ENCODE measurements at places on chromosomes 2 and 18.

GRCh38 chr2:221264318-221264717, 307.8 kb downstream of the EPHA4 start:
- no peak for DNase-seq

- DNase-seq = no peak
Observed at GRCh38 chr2:238910751-238911351, 63.0 kb downstream of the TWIST2 start.

DNA sequence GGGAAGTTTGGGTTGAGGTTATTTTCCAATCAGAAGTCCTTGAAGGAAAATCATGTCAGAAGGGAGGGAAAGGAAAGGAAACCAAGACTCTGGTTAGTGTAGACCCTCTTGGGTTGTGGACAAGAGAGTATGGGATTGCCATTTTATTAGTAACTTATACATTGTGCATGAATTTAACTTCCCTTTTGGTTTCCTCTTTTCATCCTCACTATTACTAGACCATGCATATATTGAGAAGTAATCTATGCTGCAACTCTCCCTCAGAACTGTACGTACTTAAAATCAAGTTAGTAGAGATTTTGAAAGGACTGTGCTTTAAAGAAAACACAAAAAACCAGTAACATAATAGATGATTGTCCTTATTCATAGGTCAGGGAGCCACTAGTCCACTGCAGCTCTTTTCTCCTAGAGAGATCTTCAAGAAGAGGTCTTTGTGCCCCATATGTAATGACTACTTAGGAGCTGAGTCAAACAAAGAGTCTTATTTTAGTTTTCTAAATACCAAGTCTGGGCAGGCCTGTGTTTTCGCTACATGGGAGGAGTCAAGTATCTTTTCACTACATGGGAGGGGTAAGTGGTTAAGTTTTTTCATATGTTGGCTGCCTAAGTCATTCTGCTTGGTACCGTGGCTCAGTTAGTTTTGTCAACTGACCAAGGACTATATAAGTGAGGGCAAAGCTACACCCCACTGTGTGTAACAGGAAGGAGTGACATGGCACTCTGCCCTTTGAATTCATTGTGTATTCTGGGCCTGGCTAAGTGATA, 25.2 kb upstream of the FAM117B start:
- no peak for DNase-seq

- no peak for DNase-seq
Observed at GRCh38 chr2:119662297-119662696, 16.7 kb upstream of the TMEM177 start.

DNA sequence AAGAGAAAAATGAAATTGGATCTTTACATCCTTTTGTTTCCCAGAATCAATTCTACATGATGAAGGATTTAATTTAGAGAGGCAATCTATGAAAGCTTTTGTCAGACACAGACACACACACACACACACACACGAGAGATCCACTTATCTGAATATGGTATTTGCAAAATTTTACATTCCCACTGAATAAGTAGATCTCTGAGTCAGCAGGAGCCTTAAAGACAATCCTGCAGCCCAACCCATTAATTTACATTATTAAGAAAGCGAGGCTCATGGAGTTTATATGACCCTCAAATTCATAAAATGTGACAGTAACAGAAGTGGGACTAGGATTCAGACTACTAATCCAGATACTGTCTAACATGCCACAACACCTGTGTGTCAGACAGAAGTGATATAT, 404.4 kb downstream of the NRXN1 start:
- no peak for DNase-seq

DNA sequence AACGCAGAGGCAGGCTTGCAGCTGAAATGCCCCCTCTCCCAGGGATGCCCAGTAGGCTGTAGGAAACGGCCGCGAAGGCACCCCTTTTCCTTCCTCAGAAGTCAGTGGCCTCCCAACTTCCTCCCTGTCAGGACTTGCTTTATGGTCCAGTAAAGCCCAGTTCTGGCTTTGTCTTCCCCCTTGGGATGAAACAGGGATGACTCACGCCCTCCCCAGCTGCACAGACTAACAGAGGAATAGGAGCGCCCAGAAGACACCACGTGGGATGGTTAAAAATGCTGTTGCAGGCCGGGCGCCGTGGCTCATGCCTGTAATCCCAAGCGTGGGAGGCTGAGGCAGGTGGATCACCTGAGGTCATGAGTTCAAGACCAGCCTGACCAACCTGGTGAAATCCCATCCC, 6.9 kb downstream of the CREG2 start:
- no peak for DNase-seq

DNA sequence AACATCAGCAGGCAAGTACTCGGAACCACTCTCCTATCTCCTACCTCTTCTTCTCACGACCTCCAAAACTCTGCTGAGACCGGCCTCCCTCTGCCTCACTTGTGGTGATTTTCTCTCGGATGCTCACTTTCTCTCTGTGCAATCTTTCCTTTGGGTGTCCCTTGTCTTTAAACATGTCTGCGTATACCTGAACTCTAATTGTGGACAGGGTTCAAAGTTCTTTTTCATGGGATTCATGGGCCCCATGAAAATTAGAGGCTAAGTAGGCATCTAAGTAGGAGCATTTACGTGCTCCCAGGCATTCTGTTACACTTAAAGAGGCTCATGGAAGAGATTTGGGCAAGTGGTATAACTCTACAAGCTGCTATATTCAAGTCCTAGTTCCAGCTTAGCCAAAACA, 2.1 kb upstream of the PPP1CB start:
- no peak for DNase-seq

DNA sequence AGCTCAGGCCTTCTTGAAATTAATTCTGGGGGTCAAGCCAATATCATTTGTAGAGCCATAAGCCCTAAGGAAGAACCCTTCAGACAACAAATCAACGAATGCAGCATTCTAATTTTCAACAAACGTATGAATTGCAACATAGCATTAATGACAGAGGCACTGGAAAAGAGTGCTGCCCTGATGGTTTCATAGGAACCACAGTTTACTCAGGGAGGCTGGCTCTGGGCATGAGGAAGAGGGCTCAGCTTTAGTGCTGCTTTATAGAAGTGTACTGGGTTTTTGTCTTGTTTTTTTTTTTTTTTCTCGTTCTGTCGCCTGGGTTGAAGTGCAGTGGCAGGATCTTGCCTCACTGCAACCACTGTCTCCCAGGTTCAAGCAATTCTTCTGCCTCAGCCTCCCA, 36.1 kb upstream of the CAB39 start:
- no peak for DNase-seq

DNA sequence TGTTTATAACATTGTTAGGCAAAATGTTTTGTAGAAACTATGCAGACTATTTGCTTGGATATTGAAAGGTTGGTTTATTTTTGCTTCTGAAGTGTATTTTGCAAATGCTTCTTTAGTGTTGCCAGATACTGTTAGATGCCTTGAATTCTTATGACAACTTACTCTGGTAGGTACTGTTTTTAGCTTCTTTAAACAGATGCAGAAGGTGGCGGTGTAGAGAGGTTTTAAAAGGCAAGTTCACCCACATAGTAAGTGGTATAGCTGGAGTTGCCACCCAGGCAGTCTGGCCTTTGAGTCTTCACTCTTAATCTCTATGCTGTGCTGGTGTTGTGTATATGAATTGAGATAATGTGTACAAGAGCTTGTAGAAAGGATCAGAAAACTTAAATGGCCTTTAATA, 3.6 kb downstream of the PCYOX1 start:
- no peak for DNase-seq

- no peak for DNase-seq
Observed at GRCh38 chr2:163601377-163601776, 134.4 kb downstream of the FIGN start.

- DNase-seq = no peak
Observed at GRCh38 chr2:102110171-102110570, 32.4 kb upstream of the IL1R1 start.

GRCh38 chr2:18834341-18834740, 245.0 kb upstream of the NT5C1B start:
- DNase-seq = no peak

DNA sequence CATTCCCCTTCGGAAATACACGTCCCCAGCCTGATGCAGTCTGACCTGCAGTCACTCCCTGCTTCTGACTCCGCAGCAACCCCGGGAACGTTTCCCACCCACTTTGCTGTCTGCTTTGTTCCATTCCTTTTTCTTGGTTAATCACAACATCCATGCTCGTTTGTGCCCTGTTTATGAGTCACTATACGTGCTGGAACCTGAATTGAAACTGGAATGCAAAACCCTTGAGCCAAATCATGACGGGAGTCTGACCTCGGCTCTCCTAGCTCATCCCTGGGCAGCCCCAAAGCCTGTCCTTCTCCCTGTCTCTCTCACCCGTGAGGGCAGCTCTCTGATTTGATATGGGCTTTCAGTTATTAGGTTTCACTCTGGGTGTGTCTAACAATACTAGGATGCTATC, 57.1 kb upstream of the RNF152 start:
- DNase-seq = no peak

DNA sequence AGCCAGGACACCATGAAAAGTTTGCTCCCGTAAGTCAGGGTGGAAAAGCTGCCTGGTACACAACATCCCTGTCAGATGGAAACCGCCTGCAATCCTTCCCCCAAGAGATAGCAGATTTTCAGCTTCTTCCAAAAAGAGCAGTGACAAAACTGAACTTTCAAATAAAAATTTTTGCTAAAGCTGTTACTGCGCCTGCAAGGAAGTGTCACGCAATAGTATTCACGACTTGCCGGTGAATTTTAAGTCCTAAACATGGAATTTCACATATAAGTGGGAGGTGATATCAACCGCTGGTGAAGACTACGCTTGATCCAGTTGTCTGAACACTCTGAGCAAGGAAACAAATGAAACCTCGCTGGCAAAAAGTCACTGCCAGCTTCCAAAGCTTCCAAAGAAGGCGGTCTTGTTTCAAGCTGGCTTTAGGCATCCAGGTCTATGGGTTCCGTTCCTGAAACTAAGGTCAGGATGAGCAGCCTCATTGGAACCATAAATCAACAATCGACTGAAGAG, 2.8 kb downstream of the COL6A3 start:
- DNase-seq = no peak

GRCh38 chr2:130878316-130878715, 41.6 kb downstream of the ARHGEF4 start:
- DNase-seq = no peak

GRCh38 chr2:19796035-19796695, 105.6 kb downstream of the TTC32 start:
- no peak for DNase-seq

DNA sequence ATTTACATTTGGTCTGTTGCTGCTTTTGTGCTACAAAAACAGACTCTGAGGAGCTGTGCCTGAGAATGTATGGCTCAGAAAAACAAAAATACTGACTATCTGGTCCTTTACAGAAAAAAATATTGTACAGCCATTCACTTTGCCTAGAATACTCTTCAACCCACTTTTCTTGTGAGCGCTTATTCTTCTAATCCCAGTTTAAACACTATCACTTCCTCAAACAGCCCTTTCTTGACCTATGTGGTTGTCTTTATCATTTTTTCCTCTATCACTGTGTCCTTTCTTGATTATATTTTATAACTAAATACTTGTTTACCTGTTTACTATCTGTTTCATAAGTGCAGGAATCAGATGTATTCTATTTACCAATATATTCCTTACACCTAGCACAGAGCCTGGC, 33.5 kb downstream of the CUL3 start:
- no peak for DNase-seq

- no peak for DNase-seq
Observed at GRCh38 chr2:112095681-112096080, 40.6 kb downstream of the TMEM87B start.

- no peak for DNase-seq
Observed at GRCh38 chr2:118865106-118865505, 17.7 kb upstream of the EN1 start.

DNA sequence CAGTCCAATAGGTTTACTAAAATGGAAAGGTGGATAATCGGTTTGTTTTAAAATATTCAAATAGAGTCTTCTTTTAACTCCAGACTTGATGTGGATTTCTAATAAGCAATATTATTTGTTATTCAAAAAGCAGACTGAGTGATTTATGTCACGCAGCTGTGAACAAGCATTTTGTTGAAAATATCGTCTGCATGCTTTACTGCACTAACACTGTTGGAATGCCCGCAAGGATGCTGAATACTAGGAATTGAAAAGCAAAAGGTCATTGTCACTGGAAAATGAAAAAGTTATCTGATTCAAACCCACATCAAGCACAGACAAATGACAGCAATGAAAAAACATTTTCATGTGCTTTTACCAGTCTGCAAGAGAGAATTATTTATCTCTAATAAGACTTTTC, 31.1 kb downstream of the CHN1 start:
- DNase-seq = no peak

DNA sequence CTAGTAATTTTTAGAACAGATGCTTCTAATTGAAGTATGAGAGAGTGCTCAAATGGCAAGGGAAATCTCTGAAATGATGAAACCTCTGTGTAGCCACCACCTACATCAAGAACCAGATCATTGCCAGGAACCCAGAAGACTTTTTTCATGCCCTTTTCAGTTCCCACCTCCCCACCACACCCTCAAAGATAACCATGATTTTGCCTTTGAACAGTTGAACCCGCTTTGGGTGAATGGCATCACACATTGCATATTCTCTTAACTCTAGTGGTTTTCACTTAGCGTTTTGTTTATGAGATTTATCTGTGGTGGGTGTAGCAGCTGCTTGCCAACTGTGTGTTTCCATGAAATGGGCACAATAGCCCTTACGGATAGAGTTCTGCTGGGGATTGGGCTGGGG, 142.9 kb upstream of the HDAC4 start:
- no peak for DNase-seq

GRCh38 chr2:20141806-20142205, 83.1 kb downstream of the SDC1 start:
- no peak for DNase-seq

- no peak for DNase-seq
Observed at GRCh38 chr2:66782780-66783361, 347.9 kb downstream of the MEIS1 start.

- DNase-seq = no peak
Observed at GRCh38 chr2:23021311-23022120, 363.5 kb upstream of the KLHL29 start.
